BE2C (cell line): ENCODE measurements at places on chromosomes 2 and 18.
A peak's percentile ranks its signal among the peaks of the same experiment; 100 is the strongest.

DNA sequence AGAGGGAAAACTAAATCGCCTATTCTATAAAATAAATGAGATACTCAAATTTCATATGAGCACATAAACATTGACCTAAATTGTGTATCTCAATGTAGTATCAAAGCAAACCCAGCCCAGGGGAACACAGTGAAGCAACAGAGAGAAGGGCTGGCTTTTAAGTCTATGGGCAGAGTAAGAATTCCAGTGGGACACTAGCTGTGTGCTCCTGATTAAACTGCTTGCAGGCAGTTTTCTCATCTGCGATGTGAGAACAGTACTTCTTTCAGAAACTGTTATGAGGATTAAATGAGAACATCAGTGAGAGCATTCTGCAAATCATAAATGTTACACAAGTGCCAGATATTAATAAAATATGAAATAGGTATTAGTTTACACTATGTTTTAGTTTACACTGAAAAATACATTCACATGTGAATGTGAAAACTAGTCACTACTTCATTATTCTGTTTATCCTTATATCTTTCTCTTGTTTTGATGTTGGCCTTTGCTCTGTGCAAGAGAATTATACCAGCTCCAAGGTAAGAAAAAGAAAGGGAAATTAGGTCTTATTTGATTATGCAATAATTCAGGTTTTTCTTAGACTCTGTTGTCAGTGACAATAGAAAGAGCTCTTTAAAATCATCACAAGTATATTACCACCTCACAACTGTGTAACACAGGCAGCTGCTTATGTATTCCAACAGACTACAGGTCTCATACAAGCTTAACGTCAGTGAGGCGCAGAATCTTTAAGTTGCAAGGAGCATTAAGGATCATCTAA is 47.5 kb downstream of the GAREM1 start:
- no peak for DNase-seq

DNA sequence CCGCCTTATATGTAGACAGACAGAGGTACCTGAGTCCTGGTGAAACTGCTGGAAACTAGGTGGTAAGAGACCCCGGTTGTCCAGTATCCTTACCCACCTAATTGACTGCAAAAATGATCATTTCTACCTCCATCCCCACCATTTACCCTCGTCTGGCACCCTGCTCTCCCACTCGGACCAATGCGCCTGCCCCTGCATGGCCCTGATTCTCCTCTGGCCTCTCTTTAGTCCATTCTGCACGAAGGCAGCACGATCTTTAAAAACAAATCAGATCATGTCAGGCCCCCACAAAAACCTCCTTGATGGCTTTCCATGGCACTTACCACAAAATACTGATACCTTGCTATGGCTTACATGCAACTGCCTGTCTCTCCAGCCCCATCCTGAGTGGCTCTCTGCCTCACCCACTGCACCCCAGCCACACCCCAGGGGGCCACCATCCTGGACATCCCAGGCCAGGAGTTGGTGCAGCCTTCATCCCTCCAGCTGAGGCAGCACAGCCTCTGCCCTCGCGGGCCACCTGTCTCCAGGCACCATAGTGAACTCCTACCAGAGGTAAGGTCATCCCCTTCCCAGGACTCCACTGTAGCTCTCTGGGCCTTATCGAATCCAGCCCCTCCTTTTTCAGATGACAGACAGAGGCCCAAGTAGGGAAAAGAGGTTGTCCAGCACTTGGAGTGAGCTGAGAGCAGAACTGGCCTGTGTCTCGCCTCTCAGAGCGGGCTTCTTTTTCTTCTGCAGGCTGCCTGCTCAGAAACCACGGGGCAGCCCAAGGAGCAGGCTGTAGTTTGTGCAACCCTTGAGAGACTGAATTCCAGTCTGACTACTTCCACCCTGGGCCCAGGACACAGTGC is 12.3 kb upstream of the CIB4 start:
- no peak for DNase-seq

DNA sequence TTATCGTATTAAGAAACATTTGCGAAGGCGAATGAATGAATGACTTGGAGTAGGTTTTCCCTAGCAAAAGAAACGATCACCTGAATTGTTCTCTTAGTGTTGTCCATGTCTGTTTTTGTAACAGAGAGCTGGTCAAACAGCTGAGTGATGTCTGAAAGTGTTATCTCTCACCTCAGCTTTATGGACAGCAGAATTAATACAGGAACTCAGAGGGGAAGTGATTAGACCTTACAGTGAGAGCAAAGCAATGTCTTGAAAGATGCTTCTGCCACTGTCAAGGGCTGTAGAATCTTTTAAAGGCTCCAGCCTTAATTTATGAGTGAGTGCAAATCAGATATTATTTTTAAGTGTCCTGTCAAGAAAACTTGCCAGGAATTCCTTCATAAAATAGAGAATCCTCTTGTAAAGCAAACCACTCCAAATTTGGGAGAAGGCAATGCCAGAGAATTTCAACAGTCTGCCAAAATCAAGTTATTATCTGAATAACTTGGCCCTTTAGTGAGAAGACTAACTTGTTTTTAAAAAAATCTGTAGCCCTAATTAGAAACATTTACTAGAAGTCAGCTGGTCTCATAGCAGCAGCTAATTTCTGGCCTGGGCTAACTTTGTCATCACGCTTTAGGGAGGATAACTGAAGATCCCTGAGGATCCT is 60.7 kb downstream of the CDC42EP3 start:
- DNase-seq, result no peak

DNA sequence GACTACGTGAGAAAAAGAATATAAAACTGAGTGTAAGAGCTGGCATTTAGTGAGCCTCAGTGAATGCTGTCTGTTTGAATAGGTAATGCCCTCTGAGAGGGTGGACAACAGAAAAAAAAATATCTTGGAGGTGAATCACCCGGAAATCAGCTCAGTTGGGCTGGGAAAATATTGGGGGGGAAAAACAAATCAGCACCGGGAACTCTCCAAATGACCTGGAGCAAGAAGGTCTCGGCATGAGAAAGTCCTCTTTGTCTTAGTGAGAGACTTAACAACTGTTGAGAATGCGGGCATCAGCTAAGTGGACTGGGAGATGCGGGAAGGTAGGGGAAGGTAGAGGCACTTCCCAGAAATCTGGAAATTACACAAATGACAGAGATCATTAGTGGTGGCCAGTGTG is 109.4 kb upstream of the POU3F3 start:
- no peak for DNase-seq

- DNase-seq, result no peak
Measured at GRCh38 chr18:26556573-26556972, 8.2 kb upstream of the KCTD1 start.

GRCh38 chr2:176637486-176638166 is 368.4 kb downstream of the MTX2 start:
- peak; percentile 43 for DNase-seq

DNA sequence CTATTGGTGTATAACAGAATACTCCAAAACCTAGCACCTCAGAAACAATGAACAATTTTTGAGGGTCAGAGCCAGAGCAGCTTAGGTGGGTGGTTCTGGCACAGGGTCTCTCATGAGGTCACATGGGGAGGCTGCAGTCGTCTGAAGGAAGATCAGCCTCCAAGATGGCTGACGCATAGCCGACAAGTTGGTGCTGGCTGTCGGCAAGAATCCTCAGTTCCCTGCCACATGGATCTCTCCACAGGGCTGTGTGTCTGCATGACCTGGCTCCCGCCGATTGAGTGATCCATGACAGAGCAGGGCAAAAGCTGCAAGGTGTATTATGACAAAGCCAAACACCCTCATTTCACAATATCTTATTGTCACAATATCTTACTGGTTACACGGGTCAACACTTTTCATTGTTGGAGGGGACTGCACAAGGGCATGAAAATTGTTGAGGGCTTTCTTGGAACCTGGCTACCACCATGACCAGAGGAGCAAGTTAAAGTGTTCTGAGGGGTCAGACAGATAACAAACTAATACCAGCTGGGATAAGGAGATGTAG is 4.2 kb downstream of the MYL12B start:
- DNase-seq, result no peak
